ENCODE measurements at places on chromosomes 16 and 17.

DNA sequence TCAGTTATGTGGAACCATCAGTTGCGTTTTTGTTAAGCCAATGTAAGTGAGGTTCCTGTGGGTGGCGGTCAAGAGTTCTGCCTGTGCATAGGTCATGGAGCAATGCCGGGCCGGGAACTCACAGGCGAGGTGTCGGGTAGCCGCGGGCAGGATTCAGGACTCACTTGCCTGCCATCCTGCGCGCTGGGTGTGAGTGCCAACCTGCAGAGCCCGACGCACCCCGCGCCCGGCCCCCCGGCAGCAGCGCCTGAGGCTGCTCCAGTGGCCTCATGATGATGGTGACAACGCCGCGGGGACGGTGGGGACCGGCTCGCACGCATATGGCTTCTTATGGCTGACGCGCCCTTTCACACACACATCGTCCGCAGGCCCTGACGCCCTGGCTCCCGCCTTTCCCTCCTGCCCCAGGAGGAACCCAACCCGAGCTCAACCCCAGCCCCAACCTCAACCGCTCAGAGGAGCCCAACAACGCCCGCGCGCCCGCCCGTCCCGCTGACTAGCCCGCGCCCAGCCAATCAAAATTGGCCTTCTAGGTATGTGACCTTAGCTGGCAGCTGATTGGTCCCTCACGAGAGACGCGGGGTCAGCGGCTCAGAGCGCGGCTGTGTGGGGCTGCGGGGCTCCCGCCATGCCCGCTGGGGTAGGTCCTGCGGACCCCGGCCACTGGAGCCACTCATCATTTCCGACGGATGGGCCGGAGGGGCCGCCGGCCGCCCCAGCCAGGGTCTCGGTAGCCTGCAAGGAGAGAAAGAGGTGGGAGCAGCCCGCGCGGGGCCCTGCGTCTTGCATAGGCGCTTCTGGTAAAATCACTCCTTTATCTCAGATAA is at the start of gene C16orf95:
Gene C16orf95 (minus strand): TSS at position 470 of the 827 bp plus-strand sequence. CDS start 150 bp downstream, at position 320.
- peak; percentile 89 for DNase-seq

GRCh38 chr16:11479916-11480315 is 106.8 kb downstream of the LITAF start:
- no peak for DNase-seq

DNA sequence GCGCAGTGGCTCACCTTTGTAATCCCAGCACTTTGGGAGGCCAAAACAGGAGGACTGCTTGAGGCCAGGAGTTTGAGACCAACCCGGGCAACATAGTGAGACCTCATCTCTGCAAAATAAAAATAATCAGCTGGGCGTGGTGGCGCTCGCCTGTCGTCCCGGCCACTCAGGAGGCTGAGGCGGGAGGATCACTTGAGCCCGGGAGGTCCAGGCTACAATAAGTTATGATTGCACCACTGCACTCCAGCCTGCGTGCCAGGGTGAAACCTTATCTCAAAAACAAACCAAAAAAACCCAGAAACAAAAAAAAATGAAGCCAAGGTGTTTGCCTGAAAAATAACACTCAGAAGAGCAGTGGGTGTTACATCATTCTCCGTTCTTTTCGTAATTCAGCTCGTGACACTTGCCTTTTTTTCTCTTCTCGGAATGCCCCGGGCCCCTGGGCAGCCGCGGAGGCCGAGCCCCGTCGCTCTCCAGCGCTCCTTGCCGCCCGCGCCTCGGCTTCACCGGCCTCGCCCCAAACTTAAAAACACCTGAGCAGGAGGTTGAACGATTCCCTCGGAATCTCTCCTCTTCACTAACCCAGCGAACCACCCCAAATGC is 17.0 kb downstream of the PRCD start:
- no peak for DNase-seq

GRCh38 chr16:56986361-56986760 is 3.0 kb upstream of the NLRC5 start:
- DNase-seq: no peak

- DNase-seq: no peak
Observed at GRCh38 chr16:50183316-50183715, 30.2 kb downstream of the TENT4B start.

- no peak for DNase-seq
Observed at GRCh38 chr17:35299135-35299534, 56.3 kb downstream of the SLFN5 start.

GRCh38 chr17:37446027-37446426 is 39.3 kb downstream of the TADA2A start:
- peak; percentile 93 for DNase-seq

- DNase-seq: no peak
Observed at GRCh38 chr16:56387396-56387795, 37.9 kb downstream of the AMFR start.

- no peak for DNase-seq
Observed at GRCh38 chr16:14341324-14342225, 270.5 kb downstream of the MRTFB start.

DNA sequence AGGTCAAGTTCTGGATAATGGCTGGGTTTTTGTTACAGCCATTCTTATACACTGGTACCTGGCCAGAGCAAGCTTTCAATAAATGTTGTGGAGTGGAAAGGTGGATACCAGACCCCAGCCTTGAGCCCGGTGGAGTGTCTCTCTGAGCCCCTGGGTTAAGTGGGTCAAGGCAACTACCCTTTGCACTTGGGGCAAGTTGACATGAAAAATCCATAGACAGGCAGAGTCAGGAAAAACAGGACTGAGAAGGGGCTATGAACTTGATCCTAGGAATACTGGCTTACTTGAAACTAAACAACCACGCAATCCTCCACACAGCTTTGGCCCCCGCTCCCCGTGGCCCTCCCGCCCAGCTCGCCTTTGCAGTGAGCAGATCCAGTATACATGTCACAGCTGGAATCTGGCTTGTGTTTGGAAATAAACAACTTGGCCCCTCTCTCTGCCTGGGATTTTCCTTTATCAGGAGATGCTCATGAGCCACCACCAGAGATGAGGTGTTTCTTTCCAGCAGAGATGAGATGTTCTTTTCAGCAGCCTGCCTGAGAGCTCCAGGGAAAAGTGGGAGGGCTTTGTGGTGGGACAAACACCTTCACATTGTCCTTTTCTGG is 65.9 kb downstream of the KSR1 start:
- DNase-seq: no peak

Measured in astrocyte of the cerebellum (primary cell).